ENCODE measurements at places on chromosomes 4 and X.

- DNase-seq, result no peak
These were observed 54.3 kb downstream of the CLCN5 start for GRCh38 chrX:49976682-49977197.

- no peak for DNase-seq
These were observed at the start of gene SHROOM3 for GRCh38 chr4:76434901-76435527. TSS of gene SHROOM3 (plus strand) at chr4:76435229. CDS start at chr4:76436053, 824 bp downstream.

- DNase-seq, result no peak
These were observed 102.0 kb upstream of the USP38 start for GRCh38 chr4:143082701-143083100.

DNA sequence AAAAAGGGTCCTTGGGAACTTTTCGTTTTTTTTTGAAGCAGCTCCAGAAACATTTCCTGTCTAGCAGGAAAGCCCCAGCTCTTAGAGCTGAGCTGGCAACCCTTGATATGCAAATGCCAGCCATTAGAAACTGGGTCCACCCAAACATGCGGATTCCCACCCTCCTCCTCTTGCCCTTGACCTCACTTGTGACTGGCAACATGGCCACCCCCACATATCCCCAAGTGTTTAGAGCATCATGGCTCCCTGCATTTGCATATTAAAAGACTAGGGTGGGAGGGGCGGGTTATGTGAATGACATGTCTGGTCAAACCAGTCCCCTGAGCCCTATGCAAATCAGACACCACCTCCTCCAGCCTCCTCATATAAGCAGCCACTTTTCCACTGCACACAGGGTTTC, 671.1 kb downstream of the FAT4 start:
- DNase-seq, result no peak

DNA sequence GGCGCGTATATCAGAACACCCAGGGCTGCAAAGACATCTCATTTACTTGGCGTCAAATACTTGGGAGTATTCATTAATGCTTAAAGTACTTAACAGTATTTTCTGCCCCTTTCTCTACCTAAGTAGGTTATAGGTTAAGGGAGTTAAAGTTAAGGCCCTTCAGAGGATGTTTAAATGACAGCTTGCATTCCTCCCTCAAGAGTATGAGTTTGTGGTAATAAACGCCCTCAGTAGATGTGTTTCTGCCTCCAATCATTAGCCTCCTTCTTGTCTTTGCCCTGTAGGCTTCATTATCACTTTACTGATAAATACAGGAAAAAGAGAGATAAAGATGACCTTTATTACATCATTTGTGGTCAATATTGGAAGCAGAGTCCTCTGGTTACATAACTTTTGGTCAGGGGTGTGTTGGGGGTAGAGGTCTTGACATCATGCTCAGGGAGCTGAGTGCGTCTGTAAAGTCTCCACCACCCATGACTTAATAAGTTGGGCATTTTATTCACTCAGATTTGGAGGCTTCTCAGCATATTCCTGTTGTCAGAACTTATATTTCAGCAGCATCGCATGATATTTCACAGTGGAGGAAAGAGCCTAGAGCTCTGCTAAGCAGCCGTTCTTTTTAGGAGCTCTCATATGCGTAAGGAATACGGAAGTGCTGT, 145.9 kb downstream of the CPE start:
- no peak for DNase-seq

GRCh38 chr4:40736910-40737309, 12.8 kb upstream of the NSUN7 start:
- DNase-seq, result no peak

GRCh38 chrX:56222473-56223000, 9.6 kb upstream of the KLF8 start:
- DNase-seq, result no peak

- no peak for DNase-seq
These were observed 124.0 kb downstream of the HMX1 start for GRCh38 chr4:8747467-8748235.

DNA sequence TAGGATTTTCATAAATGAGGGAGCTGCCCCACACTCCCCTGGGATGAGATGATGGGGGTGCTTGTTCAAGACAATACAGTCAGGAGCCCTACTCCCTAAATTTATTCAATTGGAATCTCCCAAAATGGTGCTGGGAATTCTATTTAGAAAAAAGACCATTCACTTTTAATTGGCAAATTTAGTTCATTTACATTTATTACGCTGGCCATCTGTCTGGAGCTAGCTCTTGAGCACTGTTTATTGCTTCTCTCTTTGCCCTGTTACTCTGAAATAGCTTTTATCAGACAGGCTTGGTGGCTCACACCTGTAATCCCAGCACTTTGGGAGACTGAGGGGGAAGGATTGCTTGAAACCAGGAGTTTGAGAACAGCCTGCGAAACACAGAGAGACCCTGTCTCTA, 2.0 kb upstream of the ARSD start:
- no peak for DNase-seq

DNA sequence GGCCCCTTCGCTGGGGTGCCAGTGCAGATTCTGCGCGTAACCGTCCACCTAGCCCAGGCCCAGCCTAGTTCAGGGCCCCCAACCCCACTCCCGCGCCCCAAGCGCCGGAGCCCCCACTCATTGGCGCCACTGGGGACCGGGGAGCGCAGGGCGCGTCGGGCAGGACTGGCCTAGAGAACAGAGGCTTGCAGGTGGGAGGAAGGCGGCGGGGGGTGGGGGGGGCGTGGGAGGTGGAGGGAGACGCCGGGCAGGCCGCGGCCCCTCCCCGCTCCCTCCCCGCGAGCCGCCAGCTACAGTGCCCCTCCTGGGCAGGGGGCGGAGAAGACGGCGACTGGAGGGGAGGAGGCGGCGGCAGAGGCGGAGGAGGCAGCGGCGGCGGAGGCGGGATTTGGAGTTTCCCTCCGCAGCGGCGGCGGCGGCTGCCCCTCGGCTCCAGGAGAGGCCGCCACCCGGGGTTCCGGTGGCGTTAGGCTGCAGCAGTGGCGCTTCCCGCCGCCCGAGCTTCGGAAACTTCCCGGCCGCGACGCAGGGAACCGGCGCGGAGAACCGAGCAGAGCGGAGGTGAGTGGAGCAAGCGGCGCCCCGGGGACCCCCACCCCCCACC, 4.8 kb upstream of the DUSP9 start:
- DNase-seq, result no peak

DNA sequence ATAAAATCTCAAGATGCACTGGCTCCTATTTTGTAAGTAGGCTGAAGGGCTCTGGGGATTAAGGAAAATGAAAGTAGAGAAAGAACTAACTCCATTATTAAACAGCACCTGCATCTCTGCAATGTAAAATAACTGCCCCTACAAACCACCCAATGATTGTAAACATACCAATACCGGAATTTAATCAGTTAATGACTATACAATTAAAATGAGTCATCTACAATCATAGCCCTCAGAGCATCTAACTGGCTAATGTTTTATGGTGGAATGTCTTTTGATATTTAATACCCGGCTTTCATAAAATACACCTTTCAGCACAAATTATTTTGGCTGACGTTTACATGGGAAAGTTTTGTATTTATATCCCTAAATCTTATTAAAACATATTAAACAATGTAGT, 142.3 kb downstream of the PAPSS1 start:
- no peak for DNase-seq

GRCh38 chr4:33696586-33696985, 2547.7 kb downstream of the ARAP2 start:
- DNase-seq, result no peak

DNA sequence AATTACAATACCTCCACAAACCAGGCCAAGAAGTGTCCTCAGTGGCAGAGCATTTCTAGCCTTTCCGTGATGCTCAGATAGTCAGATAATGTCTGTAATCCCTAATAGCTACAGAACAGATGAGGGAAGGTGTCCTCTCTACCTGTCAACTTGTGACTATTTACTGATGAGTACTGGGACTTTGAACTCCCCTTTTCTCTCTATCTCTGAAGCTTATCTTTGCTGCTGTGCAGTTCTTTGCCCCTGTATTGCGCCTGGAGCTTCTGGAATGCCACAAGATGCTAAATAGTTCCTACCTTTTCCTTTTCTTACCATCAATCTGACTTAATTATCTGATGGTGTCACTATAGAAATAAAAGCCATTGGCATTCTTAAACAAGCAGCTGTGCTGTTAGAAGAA, 30.5 kb downstream of the FGF2 start:
- no peak for DNase-seq

GRCh38 chr4:82998898-82999297, 11.7 kb downstream of the LIN54 start:
- DNase-seq, result no peak

- DNase-seq, result no peak
These were observed 66.9 kb upstream of the PCDH7 start for GRCh38 chr4:30653291-30653690.

- no peak for DNase-seq
These were observed 13.1 kb upstream of the EOLA1 start for GRCh38 chrX:149527705-149528104.

GRCh38 chr4:109016200-109016599, 253.3 kb upstream of the ETNPPL start:
- DNase-seq, result no peak

DNA sequence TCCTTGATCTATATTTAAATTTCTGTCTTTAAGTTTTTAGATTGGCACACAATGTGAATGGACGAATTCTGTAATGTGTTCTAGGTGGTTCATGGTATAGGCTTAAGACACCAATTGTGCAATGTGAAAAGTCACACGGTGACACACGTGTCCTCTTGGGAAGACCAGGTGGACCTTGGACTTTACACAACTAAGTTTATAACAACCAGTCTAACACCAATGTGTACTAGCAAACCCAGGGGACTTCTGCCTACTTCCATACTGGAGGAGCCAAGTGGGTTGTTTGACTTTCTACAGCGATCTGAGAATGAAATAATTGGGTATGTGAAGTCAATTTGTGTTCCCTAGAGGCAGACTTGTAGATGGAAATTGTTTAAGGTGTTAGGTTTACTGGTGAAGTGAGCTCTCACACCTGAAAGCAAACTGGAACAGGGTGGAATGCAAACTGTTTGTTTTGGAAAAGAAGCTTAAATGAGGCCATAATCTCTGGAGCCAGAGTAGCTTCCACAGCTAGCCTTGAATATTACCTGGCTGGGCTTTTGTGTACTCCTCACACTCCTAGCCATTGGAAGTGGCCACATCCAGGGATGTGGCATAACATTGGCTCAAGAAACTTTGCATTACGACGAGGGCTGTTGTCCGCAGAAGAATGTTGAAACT, 45.9 kb upstream of the WDR1 start:
- DNase-seq, result no peak

GRCh38 chr4:6884341-6884870, 25.2 kb upstream of the TBC1D14 start:
- DNase-seq, result no peak

DNA sequence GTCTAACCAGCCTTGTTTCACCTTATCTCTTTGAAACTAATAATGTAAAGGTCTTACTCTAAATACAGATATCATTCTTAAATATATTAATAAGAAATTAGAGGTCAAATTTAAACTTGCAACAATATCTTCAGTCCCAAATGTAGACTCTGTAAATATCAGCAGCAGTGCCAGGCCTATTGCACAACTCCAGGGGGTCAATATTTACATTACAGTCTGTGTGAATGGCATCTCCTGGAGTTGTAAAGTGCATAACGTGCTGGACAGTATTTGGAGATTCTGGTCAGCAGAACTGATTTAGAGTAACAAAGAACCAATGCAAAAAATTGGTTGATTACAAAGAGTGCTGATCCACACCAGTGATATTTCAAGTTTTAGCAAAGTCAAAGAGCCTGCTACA, 1225.9 kb downstream of the PCDH19 start:
- DNase-seq, result no peak

DNA sequence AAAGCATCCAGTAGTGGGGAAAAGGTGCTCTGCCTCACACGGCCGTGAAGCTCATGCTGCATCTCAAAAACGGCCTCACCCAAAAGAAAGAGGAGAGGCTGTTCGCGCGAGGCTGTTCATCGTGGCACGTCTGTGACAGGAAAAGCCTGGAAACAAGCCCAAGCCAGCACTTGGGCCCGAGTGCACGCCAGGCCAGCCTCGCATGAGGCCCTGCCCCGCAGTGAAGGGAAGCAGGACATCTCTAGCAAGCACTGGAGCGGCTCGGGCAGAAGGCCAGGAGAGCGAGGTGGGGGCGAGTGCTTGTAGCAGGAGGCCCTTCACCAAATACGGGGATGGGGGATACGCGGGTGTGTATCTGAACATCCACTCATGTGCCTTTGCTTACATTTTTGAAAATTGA, 39.9 kb upstream of the MXD4 start:
- DNase-seq, result no peak

- DNase-seq, result no peak
These were observed 79.4 kb downstream of the NLGN4X start for GRCh38 chrX:6149060-6149872.

DNA sequence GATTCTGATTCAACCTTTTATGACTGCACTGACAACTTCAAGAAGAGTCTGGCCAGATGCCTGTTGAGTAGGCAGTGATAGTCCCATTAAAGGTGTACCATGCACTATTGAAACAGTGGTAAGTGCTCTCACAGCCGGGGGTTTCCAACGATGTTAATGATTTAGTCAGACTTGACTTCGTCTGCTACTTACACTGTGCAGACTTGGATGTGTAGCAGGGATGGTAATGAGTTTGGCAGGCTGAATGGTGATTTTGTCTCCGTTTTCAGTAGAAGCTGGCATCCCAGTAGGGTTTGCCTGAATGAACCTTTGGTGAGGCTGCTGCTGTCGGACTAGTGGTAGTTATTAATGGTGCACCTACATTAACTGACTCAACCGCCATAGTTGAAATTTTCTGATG, 52.0 kb upstream of the TMSB15B start:
- DNase-seq, result no peak

- DNase-seq, result no peak
These were observed 57.7 kb upstream of the PGK1 start for GRCh38 chrX:78046362-78046761.

DNA sequence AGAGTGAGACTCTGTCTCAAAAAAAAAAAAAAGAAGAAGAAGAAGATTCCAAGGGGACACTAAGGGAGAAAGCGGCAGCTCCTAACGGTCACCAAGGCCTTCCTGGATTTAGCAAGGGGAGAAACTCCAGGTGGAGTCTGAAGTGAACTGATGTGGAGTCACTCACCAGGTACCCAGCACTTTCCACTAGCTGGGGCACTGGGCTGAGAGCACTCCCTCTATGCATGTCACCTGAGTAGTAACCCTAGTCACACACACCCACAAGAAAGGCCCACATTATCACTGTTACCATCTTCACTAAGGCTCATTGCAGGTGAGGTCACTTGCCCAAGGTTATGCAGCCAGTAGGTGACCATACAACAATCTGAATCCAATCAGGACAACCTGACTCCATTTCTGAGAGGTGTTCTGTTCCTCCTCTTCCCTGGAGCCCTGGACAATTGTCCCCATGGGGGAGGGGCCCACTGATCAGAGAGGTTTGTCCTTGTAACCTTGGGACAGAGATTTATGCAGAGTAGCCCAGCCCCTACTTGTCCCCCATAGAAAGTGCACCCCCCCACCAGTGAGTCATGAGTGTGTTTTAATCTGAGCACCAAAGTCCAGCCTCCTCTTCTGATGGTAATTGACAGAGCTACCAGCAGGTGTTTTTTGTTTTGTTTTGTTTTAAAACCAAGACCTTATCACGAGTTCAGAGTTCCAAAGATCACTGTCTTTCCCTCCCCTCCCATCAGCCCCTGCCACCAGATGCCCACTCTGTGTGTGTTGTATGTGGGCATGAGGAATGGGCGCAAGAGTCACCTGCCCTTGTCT, 5.9 kb upstream of the SASH3 start:
- no peak for DNase-seq

GRCh38 chrX:3549411-3549911, 164.0 kb downstream of the PRKX start:
- DNase-seq, result no peak

- no peak for DNase-seq
These were observed 475.3 kb downstream of the EPHA5 start for GRCh38 chr4:65195002-65195401.
